ENCODE measurements at places on chromosomes 7 and 10. TPM values are rescaled to one million over a fixed set of nuclear protein-coding genes. Genes with fewer than 3 reads are reported as not detected.

Gene PDE6C
- not detected for total RNA-seq

Gene KAZALD1
- 3.0 TPM for total RNA-seq

Gene UNCX
- not detected for total RNA-seq

Gene WDR37
- total RNA-seq: 8.0 TPM

Gene TAS2R4
- total RNA-seq: 0.11 TPM

Gene ANXA11
- total RNA-seq: 201 TPM

Gene IGF2BP3
- total RNA-seq: 29.7 TPM

Gene PKD2L1
- total RNA-seq: not detected

Gene FFAR4
- total RNA-seq: 0.06 TPM

Gene PITRM1
- 80.3 TPM for total RNA-seq

Gene ADAMTS14
- total RNA-seq: 0.09 TPM

Gene CHRM2
- not detected for total RNA-seq

Gene UFSP1
- 6.3 TPM for total RNA-seq

Gene COL13A1
- total RNA-seq: 0.31 TPM

Gene TET1
- 0.59 TPM for total RNA-seq

Gene PAX4
- total RNA-seq: not detected

Gene CYP3A7
- total RNA-seq: 0.05 TPM

Gene FIS1
- 149 TPM for total RNA-seq

Gene TMEM270
- total RNA-seq: 0.17 TPM

Gene TECPR1
- 7.8 TPM for total RNA-seq

Gene ZNF12
- 11.9 TPM for total RNA-seq
